ENCODE measurements at places on chromosomes 5 and 9.

DNA sequence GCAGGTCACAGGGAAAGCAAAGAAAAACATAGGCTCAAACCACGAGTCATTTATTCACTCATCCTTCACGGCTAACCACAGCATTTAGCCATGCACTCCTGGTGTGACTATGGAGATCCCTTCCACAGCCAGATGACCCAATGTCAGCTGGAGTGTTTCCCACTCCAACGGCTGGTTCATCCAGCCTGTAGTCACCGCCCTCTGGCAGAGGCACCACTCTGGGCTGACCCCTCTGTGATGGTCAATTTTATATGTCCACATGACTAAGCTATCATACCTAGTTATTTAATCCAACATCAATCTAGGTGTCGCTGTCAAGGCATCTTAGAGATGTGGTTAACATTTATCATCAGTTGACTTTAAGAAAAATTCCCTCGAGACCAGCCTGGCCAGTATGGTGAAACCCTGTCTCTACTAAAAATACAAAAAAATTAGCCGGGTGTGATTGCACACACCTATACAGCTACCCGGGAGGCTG lies 9.5 kb upstream of the PHF19 start:
- no peak for DNase-seq

DNA sequence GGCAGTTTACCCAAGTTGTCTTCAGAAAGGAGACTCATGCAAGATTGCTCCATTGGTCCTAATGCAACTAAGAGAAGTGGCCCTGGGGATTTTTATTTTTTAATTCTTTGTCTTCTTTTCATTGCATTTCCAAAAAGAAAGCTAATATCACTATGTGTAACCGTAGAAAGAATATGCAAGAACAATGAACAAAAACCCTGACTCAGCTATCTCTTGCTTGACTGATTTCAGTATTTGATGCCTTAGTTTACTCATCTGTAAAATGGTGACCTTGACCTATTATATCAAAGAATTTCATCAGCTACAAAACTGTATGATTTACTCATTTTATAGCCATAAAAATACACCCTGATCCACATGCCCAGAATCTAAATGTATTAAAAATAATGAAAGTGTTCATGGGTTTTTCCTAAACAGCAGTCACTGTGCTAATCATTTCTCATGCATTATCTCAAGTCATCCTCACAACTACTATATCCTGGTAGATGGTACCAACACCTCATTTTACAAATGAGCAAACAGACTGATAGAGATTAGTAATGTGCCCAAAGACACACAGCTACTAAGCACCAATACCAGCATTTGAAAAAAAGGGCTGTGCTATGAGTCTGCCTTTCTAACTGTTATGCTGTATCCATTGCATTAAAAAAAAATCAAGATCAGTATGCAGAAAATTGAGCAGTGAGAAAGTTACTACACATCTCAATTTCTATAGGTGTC lies 185.7 kb downstream of the MLLT3 start:
- no peak for DNase-seq

DNA sequence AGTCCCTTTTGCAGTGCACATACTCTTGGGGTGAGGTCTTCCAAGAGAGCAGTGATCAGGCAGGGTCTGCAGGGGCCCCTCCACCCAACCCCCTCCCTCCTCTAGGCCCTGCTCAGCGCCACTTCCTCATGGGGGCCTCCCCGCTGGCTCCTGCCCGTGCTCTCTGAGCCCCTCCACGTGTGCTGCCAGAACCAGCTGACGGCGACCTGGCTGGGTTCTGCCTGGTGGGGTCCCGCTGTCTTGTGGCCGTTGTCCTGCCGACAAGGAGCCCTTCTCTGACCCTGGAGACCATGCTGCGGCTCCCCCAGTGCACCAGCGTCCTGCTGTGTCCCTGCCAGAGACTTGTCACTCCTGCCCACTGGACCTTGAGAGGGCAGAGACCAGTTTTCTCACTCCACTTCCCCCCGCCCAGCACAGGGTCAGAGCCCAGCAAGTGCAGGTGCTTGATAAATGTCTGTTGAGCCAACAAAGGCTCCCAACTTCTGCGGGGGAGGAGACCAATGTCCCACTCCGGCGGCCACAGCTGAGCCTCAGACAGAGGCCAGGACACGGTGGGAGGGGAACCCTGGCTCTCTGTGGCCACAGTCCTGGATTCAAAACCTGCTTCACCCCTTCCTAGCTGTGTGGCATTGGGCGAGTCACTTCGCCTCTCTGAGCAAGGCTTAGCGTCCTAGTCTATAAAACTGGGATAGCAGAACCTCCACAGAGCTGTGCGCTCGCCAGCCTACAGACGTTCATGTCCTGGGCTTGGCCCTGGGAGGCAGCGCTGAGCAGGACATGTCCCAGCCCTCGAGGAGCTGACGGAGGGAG lies 24.8 kb downstream of the SARDH start:
- no peak for DNase-seq

GRCh38 chr5:1111727-1112289 lies at the start of gene SLC12A7:
Gene SLC12A7 (minus strand): TSS chr5:1112063. CDS start chr5:1111991, 72 bp downstream.
- no peak for DNase-seq

DNA sequence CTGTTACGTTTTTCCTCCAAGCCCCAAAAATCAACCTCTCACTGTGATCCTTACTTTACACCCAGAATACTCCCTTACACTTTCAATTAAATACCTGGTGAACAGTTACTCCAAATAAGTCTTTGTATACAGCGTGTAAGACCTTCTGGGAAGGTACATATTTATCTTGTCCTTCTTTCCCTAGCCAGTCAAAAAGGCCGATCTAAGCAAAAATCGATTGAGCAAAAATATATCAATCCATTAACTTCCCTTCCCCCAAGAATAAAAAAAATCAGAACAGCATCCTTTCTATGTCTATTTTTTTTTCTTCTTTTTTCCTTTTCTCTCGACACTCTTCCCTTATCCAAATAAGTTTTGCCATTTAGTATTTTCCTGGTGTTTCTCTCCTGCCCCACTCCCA lies 71.3 kb downstream of the ABHD17B start:
- no peak for DNase-seq

DNA sequence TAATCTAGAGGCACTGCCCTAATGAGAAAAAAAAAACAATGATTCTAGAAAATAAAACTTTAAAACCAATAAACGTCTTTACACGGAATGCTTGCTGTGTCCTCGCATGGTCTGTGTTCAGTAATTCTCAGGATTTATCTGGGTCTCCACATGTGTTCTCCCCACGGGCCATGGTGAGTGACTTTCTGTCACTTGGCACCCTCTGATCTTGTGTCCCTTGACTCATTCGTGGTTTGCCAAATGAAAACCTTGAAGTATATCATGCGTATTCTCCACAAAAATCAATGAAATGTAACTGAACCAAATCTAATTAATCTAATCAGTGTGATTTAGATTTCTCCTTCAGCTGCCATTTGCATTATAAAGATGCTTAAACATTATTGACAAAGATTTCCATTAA lies 48.0 kb downstream of the UBE2QL1 start:
- DNase-seq, result no peak

- no peak for DNase-seq
These were observed 7.5 kb downstream of the ZNF484 start for GRCh38 chr9:92870289-92870688.

GRCh38 chr9:132003896-132004295 lies 75.8 kb downstream of the MED27 start:
- DNase-seq, result no peak

DNA sequence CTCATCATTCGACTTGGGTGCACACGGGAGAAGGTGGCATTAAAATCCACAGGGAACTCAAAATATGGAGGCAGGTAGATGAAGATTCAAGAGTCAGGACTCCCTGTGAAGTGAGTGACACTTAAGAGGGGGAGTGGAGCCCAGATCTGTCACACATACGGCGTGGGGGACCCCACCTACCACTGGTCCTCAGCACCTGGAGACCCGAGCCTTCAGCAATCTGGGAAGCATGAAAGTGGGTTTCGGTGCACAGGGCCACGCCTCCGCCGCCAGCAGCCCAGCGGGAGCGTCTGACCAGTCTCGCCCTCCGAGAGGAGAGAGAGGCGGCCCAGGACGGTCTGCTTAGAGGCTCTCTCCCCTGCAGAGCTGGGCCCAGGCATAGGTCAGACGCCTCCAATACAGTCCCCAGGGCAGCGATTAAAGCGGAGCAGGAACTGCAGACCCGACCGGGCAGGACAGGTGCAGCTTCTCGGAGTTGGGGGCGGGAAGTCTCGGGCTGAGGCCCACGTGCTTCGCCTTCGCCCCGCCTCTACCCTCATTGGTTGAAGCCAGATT lies 639 bp upstream of the SLC2A8 start:
- DNase-seq, result no peak

- DNase-seq, result no peak
These were observed 495.4 kb downstream of the MAT2B start for GRCh38 chr5:164000819-164001218.

- no peak for DNase-seq
These were observed 48.5 kb upstream of the MSX2 start for GRCh38 chr5:174675916-174676315.

DNA sequence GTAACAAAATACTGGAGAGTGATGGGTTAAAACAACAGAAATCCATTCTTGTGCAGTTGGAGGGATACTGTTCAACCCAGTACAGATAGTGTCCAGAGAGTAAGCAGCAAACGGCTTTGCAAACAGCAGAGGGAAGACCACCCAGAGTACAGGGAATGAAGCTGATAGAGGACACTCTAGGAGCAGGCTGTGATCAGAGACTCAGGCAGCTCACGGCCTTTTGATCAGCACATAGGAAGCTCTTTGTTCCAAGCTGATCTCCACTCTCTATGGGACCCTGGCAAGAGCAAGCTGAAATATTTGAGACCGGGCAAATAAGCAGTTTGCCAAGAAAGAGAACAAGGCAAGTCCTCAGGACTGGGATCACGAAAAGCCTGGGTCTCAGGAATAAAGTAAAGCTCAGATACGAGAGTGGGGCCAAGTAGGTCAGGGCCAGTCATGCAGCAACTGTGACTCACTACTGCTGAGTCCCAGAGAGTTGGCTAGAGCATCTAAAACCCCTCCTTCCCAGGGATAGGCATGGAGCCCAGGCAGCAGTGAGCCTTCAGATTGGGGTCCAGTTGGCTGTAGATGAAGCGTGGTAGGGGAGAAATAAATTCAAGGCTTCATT lies 52.4 kb downstream of the MELK start:
- DNase-seq, result no peak

GRCh38 chr9:115694014-115694413 lies 459.6 kb upstream of the PAPPA start:
- peak; percentile 60 for DNase-seq

GRCh38 chr5:4080370-4080769 lies 484.7 kb downstream of the IRX1 start:
- DNase-seq, result no peak

GRCh38 chr5:173094012-173094661 lies 38.0 kb downstream of the CREBRF start:
- DNase-seq, result no peak

DNA sequence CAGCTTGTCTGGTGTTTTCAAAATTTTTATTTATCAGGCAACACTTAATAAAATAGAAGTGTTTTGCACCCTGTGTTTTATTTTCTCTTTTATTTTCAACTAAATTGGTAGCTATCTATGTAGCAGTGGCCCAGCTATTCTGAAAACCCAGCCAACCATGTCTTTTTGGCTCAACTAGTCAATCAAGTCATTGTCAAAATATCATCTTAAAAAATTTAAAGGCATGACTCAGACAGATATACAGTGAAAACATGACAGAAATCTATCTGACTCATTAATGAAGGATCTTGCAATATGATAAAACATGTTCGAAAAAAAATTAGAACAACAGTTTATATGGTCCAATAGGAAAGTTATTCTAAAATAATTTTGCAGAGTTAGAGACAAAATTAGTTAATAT lies 75.1 kb downstream of the HSD17B4 start:
- no peak for DNase-seq

DNA sequence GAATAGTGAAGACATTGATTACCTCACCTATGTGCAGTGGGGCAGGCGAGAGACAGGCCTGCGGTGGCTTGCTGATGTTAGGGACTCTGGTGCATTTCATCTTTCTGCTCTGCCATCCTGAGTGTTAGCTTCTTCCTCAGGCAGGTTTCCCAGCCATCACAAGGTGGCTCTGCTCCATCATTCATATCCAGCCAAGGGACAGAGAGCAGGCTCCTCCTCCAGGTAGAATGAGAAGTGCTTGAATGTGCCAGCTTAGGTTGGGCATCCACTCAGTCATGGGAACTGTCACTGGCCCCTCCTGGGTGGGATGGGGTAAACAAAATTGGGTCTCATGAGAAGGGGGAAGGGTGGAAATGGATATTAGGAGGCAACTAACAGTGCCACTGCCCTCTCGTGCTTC lies 24.8 kb downstream of the GPR107 start:
- DNase-seq, result no peak

GRCh38 chr9:107665057-107665456 lies 175.5 kb upstream of the KLF4 start:
- DNase-seq, result no peak

DNA sequence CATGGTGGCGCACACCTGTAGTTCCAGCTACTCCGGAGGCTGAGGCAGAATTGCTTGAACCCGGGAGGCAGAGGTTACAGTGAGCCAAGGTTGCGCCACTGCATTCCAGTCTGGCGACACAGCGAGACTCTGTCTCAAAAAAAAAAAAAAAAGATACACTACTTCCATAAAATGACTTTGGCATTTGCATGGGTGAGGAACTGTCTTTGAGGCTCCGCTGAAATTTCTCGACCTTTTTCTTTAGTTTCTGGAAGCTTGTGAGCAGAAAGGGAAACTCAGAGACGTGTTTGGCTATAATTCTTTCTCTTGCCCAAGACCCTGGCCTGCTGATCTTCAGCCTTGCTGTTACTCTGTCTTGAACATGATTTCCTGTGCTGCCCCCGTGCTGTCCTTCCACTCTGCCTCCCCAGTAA lies 37.3 kb downstream of the SPIN1 start:
- DNase-seq, result no peak

DNA sequence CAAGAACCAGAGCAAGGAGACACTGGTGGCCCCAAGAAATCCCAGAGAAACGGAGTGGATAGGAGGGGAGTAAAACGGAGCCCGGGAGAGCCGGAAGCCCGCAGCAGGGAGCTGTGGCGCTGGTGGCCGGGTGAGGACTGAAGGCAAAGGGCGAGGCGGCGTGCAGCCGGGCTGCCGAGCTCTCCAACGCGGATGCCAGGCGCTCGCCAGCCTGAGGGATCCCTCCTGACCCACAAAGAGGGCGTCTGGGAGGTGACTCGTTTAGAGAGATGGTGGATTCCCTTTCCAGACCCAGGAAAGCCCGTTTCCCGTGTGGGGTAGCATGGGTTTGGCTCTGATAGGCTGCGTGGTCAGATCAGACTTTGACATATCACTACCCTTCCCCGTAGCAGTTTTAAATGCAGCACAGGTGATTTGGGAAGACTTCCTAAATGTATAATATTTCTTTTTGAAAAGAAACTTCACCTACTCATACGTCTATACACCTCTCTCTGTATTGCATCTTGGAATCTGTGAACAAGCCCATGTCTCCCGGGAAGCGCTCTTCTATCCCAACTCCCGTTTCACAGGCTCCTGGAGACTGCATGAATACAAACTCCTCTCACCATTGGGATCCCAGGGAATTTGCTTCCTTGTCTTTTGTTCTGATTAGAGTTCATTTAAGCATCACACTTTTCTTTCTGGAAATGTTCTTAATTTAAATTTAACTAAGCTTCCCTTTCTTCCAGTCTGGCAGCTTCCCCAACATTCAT lies 158.1 kb downstream of the C9orf152 start:
- DNase-seq, result peak; percentile 3

Measured in NCI-H82 (cell line).